SHP77 treated with DMSO at 0.1 percent for 48 hours (cell line): ENCODE measurements at places on chromosomes 7 and 10.

- DNase-seq: no peak
These were observed 123.1 kb downstream of the DKK1 start for GRCh38 chr10:52437205-52437646.

DNA sequence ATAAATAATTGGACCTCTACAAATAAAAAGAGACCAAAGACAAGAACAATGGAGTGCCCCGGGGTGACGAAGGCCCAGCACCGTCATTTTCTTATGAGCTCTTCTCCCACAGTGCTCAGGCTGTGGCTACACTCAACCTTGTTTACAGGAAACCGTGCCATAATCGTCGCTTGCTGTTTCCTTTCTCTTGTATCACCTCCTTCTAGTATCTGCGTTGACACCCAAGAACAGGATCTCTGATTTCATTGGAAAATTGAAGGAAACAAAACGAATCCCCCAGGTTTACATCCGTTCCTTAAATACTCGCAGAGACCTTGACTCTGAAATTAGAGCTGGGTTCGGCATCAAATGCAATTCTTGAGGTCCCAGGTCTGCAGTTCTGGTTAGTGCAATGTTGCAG is 1.7 kb upstream of the IGFBP3 start:
- DNase-seq: no peak

DNA sequence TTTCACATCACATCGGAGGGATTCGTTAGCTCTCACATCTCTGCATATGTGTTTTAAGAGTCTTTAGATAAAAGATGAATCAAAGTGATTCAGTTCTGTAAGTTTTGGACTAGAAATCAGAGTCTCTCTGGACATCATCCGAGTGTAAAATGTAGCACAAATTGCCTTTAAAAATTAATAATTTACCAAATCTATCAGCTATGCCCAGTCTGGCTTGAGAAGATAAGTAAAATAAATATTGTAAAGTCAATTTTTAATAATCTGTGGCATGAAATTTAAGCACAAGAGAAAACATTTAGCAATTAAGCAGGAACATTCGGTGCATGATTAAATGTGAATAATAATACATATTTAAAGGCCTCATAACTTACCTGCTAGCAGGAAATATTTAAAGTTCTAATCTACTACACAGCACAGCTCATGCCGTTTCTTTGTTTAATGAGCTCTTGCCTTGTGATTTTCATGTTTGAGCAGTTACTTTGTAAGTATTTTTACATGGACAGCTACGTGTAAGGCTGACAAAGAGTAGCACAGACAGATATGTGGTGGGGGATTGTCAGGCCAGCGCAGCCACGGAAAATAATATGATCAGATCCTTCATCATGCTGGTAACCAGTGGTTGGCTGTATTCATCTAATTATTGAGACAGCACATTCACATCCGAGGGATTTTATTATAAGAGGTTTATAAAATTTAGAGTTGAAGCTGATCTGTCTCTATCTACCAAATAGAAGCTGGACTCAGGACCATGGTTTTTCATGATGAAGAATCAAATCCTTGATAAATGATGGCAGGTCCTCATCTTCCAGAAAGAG is 317.3 kb downstream of the ADARB2 start:
- DNase-seq: no peak

- no peak for DNase-seq
These were observed 114.2 kb upstream of the FAM3C start for GRCh38 chr7:121510302-121510701.

DNA sequence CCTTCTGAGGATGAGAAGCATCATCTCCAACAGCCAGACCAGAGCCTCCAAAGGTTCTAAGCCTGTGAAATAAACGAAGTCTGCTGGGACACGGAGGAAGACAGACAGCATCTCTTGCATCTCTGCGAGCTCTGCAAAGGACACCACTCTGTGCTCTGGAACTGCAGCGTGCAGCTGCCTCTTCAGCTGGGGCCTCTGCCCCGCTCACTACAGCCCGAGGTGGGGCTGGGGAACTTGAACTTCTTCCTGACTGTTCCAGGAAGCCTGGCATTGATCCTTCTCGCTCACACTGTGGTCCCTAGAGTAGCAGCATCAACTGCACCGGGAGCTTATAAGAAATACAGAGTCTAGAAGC is 163.3 kb downstream of the USP6NL start:
- DNase-seq: no peak
